ENCODE measurements at places on chromosomes 16 and 17.
A peak's percentile ranks its signal among the peaks of the same experiment; 100 is the strongest.

- DNase-seq: peak; percentile 81
Measured at GRCh38 chr16:88686439-88687253, at the start of gene SNAI3. Gene SNAI3, minus strand, starts transcription at chr16:88686507. Its CDS starts 101 bp downstream, at chr16:88686406.

- no peak for DNase-seq
Measured at GRCh38 chr16:51409001-51409675, 258.1 kb upstream of the SALL1 start.

DNA sequence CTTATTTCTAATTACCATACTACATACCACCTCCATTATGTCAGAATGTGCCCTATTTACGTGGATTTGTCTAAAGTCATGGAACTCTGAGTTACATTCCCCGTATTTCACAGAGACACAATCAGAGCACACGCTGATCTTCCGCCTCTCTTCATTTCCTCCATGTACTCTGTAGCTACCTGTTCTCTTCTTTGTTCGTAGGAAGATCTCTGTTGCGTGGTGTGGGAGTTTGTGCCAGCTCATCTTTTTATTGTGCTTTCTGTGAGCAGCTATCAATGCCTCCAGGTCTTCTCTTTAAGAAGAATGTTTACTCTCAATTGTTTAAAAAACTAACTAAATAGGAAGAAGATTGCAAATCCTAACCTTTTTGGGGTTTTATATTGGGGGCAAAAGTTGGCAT lies 26.9 kb downstream of the NLRC5 start:
- DNase-seq: no peak

DNA sequence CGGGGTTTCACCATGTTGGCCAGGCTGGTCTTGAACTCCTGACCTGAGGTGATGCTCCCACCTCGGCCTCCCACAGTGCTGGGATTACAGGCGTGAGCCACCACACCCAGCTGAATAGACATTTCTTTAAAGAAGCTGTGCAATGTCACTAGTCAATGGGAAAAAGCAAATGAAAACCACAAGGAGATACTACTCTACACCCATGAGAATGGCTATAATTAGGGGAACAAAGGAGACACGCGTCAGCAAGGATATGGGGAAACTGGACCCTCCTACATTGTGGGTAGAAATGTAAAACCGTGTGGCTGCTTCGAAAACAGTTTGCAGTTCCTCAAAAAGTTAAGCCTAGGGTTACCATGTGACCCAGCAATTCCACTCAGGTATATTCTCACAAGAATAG lies 103.4 kb downstream of the VPS53 start:
- DNase-seq: no peak

GRCh38 chr17:51645056-51645455 lies 384.7 kb downstream of the UTP18 start:
- no peak for DNase-seq

GRCh38 chr17:50725769-50726655 lies 6.6 kb downstream of the LUC7L3 start:
- no peak for DNase-seq

GRCh38 chr16:56316545-56316944 lies 108.8 kb downstream of the AMFR start:
- no peak for DNase-seq

DNA sequence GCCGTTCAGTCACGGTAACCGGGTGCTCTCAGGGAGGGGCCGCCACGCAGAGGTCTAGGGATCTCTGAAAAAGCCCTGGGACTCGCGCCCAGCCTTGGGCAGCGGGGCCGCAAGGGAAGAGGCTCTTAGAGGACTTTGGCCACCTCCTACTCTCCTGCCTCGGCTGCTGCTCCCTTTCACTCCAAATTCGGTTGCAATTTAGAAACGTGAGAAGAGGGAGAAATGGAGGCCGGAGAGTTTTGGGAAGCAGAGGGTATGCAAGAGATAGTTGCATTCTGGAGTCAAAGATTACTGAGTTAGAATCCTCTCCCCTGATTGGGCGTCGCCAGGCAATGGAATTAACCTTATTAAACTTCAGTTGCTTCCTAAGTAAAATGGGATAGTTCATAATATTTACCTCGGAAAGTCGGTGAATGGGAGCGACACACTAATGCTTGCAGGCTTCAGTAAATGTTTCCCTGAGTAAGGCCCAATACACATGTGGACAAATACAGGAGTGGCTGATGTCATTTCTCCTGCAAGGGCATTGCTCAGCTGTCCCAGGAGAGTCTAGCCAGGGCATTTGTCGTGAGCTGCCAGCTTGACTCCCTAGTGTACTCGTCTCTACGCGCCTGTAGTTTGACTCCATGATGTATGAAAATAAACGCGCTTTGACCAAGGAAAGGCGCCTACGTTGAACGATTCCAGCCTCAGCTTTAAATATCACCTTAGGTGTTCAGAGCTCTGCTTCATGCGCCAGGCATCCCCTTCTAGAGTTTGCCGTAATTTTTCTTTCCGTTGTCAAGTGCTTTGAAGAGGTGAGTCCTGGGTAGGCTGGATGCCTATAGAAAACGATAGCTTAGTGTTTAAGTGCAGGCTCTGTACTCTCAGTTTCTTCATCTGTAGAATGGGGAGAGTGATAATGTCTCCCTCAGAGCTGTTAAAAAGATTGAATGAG lies 667 bp downstream of the OGFOD1 start:
- DNase-seq: no peak

DNA sequence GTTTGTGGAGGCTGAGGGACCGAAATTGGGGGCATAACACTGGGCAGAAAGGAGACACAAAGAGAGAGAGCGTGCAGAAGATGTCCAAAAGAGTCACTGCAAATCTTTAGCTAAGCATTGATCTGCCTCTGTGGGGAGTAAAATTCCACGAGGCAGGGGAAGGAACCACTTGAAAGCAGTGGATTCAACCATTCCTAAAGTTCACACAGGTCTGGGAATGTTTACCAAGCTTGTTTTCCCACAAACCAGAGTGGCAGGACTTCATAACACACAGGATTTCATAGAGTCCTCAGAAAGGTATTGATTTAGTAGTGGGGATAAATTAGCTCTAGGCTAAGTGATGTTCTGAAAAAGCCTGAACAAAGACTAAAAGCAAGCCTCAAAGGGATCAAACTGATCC lies 66.1 kb upstream of the RPL38 start:
- DNase-seq: no peak

DNA sequence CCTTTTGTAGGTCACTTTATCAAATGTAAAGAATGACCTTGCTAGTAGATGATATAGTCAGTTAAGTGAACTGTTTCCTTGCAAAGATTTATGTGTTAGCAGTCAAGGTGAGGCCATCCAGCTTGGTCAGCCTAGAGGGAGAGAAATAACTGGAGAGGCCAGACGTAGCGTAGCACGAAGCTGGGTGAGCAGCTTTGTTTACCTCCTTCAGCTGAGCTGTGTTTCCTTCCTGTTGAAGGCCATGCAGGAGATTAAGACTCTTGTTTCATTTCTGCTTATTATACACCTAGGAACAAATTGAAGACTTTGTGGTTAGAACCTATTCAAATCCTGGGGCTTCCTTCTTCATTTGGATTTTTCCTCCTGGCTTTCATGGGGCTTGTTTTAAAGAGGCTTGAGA lies 267.1 kb downstream of the PHKB start:
- no peak for DNase-seq

DNA sequence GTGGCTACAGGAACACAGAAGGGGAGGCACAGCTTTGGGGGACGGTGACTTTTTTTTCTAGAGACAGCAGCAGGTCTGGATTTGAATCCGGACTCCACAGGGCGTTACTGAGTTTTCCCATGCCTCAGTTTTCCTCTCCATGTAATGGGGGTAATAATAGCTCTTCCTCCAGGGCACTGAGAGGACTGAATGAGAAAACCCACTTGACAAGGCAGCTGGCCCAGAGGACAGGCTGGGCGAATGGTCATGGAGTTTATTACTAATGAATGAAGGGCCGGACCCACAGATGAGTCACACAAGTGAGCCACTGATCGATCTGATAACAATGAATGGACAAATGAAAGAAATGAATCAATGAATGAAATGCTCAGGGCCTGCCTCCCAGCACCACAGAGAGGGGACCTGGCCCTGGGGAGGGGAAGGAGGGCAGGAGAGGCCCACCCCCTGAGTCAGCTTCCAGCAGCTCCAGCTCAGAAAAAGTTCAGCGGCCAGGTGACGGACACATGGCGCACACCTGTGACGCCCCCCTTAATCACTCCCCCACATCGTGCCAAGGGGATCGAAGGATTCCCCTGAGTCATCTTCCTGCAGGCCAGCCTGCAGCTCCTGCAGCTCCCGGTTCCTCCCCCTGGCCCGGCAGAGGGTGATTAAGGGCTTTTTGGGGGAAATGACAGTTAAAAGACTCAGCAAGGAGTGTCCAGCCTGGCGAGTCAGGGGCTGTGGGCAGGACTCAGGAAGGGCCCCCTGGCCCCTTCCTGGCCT lies 54.3 kb downstream of the SOCS1 start:
- no peak for DNase-seq

- DNase-seq: no peak
Measured at GRCh38 chr17:35763767-35764122, 3.1 kb downstream of the C17orf50 start.

DNA sequence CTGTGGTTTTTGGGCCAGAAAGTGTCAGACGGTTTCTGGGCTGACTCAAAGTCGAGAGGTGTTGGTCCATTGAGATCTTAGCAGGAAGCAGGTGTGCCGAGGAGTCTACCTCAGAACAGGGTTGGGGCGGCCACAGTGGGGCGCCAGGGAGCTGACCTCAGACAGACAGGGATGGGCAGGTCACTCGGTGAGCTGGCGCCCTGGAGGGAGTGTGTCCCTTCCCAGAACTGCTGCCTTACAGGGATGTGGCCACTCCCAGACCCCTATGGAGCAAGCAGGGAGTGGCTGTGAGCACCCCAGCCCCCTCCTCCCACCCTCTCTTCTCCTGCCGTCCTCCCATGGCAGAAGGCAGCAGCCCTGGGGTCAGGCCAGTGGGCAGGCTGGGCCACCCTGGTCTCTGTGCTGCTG lies 14.0 kb upstream of the DPEP1 start:
- DNase-seq: no peak

DNA sequence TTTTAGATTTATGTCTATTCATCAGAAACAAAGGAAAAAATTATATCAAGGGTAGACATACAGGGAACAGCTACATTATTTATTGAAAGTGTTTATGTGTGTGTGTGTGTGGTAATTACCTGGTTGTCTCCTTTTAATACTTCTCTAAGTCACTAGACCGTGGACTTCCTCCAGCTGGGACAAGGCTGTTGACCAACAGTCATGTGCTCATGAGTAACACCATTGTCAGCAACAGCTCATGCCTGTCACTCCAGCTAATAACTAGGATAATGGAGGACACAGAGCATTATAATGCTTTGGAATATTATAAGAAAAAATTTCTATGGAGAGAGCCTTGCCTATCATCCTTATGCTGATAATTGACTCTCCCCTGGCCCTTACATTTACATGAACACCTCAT lies 125.3 kb upstream of the SALL1 start:
- DNase-seq: no peak

- DNase-seq: no peak
Measured at GRCh38 chr17:77327181-77327565, 186.4 kb downstream of the SEC14L1 start.

DNA sequence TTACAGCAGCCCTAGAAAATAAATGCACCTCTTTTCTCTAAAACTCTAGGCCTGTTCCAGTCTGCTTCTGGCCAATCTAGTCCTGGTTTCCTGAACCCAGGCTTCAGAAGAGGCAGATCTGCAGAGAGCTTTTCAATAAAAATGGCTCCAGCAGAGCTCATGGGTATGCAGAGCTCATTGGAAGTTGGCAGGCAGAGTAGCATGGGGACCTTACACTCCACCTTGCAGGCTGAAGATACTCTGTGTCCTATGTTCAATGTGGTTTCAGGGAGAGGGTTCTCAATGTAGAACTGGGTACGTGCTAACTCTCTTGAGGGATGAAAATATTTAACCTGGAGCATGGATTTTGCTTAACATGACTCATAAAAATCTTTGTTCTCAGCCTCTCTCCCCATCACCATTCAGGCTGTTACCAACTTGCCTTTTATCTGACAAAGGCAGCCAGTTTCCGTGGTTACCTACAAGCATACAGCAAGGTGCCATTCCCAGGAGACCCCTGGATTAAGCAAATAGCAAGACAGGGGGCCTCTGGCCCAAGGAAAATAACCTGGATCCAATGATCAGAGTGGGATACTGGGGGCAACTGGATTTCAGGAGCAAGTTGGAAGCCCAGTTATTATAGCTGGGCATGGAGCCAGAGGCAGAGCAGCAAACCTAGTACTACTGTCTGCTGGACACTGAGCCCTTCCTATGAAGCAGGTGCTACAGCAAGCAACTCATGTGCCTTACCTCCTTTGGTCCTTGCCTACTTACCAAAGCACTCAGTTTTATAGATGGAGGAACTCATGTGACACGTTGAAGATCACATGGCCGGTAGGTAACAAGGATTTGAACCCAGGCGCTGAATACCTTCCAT lies 98.2 kb upstream of the DHX40 start:
- no peak for DNase-seq

DNA sequence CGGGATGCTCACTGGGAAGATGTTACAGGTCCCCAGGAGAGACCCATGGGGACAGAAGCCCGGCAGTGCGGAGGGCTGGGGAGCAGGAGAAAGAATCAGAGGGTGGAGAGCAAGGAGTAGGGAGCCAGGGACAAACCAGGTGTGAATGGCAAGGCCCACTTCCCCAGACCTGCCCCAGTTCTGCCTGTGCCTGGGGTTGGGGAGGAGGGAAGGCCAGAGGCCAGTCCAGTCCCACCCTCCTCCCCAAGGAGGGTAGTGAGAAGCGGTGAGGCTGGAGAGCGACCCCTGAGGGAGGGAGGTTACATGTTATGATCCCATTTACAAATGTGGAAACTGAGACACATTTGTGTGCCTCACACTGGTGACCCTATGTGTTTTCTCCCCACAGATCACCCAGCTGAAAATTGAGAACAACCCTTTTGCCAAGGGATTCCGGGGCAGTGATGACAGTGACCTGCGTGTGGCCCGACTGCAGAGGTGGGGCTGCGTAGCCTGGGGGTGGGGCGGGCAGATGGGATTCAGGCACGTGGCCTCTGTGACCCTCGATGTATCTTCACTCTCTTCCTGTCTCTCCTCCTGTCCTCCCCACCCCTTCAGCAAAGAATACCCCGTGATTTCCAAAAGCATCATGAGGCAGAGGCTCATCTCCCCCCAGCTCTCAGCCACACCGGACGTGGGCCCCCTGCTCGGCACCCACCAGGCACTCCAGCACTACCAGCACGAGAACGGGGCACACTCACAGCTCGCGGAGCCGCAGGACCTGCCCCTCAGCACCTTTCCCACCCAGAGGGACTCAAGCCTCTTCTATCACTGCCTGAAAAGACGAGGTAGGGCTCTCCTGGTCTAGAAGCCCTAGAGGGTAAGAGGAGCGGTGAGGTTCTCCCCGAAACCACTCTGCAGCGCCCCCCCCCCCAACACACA lies 27.5 kb downstream of the TBX4 start:
- no peak for DNase-seq

Measured in activated T-cell treated with anti-CD3 and anti-CD28 coated beads for 24 hours (primary cell).